ENCODE measurements at places on chromosomes 16 and 17.

DNA sequence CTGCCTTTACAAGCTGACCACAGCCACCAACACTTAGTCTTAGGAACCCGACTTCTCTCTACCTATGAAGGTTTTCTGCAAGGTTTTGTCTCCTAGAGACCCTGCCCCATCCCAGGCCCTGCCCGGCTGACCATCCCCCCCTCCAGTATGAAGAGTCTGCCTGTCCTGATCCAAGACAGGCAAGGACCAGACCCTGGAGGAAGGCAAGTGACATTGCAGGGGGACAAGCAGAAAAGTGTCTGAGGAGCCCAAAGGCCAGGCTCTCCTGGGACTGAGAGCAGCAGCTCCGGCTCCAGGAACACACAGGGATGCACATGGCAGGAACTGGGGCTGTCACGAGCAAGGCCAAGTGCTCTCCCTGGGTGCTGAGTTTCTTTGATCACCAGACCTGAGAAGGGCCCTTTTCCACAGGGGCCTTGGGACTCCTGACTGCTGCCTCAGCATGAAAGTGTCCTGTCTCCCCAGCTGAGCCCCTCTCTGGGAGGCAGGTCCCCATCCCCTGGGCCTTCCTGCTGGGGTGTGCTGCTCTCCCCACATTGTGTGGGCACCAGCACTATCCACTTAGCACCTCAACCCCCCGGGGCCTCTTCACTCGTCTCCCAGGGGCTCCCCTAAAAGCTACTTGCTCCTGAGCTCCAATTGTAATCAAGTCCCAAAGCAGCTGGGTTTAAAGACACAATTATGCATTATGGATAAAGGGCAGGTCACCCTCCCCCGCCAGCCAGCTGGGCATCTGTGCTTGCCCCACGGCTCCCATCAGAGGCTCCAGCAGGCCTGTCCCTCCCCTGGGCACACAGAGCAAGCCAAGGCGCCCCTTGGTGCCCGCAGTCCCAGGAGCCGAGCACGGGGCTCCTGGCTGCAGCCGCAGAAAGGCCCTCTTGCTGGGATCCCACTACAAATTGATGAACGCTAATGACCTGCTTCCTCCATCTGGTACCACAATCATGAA is 11.6 kb upstream of the CACNG4 start:
- DNase-seq: no peak

GRCh38 chr16:28863929-28864793 is 518 bp downstream of the SH2B1 start:
- DNase-seq: no peak

GRCh38 chr17:40915199-40915661 is 22.2 kb downstream of the KRT23 start:
- no peak for DNase-seq

DNA sequence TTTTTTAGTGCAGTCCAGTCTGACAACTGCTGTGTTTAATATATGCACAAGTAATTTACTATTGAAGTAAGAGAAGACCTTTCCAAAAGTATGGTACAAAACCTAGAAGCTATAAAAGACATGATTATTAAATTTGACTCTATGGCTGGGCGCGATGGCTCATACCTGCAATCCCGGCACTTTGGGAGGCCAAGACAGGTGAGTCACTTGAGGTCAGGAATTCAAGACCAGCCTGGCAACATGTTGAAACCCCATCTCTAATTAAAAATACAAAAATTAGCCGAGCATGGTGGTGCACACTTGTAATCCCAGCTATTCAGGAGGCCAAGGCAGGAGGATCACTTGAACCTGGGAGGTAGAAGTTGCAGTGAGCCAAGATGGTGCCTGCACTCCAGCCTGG is 41.4 kb upstream of the VWA3A start:
- no peak for DNase-seq

- DNase-seq: no peak
These were observed 9.2 kb downstream of the GRIN2A start for GRCh38 chr16:10172848-10173655.

DNA sequence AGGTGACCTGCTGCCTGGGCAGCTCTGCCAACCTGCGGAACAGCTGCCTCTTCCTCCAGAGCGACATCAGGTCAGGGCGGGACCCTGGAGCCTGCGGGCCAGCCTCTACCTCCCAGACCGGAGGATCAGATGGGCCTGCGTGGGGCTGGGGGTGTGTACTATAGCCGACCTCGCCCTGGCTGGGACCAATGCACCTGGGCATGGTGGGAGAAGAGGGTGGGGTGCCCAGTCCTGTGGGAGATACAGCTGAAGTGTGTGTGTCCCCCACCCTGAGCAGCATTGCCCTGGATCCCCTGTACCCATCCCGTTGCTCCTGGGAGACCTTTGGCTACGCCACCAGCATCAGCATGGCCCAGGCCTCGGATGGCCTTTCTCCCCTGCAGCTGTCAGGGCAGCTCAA is 19.3 kb downstream of the CASKIN2 start:
- no peak for DNase-seq

DNA sequence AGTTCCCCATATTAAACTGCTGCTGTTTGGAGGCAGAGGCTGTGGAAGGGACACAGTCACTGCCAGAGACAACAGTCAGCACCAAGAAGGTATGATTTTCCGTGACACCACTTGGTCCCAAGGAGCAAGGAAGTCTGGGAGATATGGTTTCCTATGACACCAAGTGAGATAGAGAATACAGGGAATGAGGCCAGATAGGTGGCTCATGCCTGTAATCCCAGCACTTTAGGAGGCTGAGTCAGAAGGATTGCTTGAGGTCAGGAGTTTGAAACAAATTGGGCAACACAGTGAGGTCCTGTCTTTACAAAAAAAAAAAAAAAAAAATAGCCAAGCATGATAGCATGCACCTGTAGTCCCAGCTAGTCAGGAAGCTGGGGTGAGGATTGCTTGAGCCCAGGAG is 90.8 kb downstream of the ABCC12 start:
- no peak for DNase-seq

DNA sequence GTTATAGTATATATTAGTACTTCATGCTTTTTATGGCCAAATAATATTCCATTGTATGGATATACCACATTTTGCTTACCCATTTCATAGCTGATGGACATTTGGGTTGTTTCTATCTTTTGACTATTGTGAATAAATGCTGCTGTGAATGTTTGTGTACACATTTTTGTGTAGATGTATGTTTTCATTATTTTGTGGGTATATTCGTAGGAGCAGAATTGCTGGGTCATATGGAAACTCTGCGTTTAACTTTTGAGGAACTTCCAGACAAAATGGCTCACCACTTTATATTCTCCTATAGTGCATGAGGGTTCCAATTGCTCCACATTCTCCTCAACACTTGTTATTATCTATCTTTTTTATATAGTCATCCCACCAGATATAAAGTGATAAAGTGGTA is 88.6 kb downstream of the CCT6B start:
- no peak for DNase-seq

- DNase-seq: peak; percentile 82
These were observed 4.5 kb upstream of the GALK1 start for GRCh38 chr17:75769536-75769935.

GRCh38 chr16:87569601-87570571 is 32.4 kb upstream of the JPH3 start:
- no peak for DNase-seq

- peak; percentile 25 for DNase-seq
These were observed 11.7 kb upstream of the TMIGD1 start for GRCh38 chr17:30345527-30346075.

GRCh38 chr16:8959921-8960787 is 3.6 kb downstream of the USP7 start:
- DNase-seq: no peak

DNA sequence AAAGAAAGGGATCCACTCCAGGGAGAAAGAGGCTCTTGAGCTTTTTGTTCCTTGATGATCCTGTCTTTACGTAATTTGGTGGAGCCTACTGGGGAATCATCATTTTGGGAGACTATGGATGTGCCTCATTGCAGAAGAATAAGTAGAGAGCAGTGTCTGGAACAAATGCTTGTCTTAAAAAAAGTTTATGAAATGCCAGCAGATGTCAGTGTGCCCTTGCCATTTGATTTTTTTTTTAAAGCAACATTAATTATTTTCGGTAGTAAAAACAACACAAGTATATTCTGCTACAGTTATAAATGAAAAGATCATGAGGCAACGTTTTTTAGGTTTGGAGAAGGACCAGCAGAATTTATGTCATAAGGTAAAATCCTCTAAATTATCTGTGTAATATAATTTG is 934.8 kb upstream of the EEF2KMT start:
- no peak for DNase-seq

DNA sequence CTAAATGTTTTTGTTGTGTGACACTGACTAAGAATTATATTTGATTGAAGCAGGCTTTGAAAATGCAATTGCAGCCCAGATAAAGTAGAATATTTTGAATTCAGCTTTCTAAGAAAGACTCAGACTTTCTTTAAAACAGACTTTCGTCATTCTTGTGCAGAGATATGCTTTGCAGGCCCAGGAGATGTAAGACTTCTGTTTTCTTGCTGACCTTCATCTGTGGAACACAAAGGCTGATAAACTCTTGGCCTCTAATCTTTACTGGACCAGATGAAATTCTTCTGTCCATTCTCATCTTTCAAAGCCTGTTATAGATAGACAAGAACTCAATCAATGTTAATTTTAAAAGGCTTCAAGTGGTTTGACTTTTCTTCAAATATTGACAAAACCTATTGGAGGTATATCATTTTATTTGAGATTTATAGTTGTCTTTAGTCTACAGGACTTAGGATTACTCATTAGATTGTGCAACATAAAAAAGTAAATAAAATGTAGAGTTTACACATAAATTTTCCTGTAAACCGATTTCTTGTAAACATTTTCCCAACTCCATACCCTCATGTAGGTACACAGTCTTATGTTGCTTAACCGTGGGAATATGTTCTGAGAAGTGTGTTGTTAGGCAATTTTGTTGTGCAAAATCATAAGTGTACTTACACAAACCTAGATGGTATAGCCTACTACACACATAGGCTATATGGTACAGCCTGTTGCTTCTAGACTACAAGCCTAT is 94.2 kb downstream of the MAP2K4 start:
- no peak for DNase-seq

DNA sequence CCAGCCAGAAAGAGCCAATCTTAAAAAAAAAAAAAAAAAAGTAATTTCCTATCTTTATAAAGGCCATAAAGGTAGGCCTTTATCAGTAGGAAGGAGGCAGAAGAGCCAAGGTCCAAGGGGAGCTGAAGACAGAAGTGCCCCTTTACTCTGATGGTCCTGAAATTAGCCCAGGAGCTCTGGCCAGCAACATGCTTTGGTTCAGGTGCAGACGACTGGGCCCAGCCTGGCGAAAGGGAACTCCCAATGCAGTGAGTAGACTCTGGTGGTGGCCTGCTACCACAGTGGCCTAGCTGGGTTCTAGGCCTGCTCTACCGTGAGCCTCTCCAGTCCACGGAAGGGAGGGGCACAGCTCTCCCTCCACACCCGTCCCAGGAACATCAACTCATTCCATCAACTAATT is 23.1 kb upstream of the MEIOB start:
- DNase-seq: no peak

DNA sequence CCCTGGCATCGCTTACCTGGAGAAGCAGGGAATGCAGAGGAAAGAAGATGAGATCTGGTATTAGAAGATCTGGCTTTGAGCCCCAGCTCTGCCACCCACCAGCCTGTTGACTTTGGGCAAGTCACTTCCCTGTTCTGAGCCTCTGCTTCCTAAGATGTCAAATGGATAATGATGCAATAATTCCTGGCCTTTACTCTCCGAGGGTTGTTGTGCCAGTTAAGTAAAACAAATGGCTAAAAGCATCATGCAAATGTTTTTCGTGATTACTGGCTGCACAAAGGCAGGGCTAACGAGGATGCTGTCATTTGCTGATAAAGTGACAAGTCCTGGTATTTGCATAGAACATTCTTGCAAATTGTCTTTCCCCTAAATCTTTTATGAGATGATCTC is 1.3 kb upstream of the ZNF821 start:
- no peak for DNase-seq

DNA sequence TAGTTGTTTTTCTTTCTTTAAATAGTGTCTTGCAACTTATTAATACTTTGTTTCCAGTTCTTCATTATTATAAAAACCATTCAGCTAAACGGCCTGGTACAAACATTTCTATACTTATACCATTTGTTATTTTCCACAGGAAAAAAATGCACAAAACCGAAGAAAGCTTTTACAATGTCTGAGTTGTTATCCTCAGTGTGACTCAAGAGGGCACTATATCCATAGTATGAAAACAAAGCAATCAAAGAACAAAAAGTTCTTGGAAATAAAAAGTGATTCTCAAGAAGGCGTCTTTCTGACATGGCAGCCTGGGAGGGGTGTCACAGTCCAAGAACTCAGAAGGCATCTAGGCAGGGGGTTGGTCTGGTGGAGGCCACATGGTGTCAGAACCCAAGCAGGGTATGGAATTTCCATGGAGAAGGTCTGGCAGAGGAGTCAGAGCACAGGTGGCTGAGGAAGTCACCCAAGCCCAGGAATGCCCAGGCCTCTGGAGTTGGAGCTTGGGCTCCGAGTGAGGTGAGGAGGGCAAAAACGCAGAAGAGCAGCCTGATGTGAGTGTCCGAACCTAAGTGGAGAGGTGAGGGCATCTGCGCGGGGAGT is 70.9 kb upstream of the ATP2A3 start:
- no peak for DNase-seq

DNA sequence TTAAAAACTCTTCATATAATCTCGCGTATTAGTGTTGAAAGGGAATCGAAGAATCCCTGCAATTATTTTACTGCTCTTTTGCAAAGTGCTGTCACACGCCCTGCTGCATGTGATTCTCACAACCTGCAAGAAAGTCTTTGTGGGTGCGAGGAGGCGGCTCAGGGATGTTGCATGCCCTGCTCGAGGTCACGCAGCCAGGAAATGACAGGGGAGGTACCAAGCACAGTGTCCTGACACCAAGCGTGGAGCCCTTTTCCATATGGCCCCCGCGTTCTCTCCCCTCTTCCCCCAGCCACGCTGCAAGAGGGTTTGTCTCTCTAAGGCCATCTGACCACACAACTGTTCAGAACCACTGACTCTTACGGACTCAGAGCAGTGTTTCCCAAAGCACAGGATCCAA is 37.6 kb downstream of the OR3A1 start:
- DNase-seq: no peak
